ENCODE measurements at places on chromosomes 5 and 9.

- no peak for DNase-seq
These were observed 714 bp downstream of the SEC24A start for GRCh38 chr5:134649163-134649835.

DNA sequence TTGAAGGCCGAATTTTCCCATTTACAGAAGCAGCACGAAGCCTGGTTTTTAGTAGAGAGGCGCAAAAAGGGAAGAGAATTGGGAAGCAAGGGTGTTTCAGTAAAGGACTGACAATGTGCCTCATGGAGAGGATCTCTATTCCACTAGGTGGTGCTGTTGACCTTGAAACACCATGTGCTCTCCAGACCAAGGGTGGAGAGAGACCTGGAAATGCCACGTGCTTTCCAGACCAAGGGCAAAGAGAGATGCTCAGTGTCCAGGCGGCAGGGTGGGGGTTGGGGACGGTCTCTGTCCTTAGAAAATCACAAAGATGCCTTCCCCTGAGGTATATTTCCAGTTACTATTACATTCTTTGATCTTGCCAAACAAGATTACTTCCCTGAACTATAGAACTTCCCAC is 425.3 kb downstream of the CSNK1G3 start:
- no peak for DNase-seq

DNA sequence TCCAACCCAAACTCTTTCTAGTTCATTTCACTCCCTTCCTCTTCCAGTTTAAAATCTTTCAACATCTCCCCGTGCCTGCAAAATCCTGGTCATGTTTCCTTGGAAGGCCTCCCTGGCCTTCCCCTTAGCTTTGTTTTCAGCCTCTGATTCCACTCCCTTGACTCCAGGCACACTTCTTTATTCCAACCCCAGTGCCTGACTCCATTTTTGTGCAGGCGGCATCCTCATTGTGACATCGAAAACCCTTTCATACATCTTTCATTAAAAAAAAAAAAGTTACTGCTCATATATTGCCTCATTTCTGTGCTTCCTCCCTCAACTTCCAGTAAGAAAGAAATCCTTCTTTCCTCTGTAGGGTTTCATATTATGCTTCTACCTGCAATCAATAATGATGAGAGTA is 7.1 kb upstream of the TNFSF8 start:
- no peak for DNase-seq

GRCh38 chr9:84736081-84736480 is 66.6 kb downstream of the NTRK2 start:
- DNase-seq: no peak

- no peak for DNase-seq
These were observed 257.8 kb downstream of the GOLPH3 start for GRCh38 chr5:31916327-31916726.

DNA sequence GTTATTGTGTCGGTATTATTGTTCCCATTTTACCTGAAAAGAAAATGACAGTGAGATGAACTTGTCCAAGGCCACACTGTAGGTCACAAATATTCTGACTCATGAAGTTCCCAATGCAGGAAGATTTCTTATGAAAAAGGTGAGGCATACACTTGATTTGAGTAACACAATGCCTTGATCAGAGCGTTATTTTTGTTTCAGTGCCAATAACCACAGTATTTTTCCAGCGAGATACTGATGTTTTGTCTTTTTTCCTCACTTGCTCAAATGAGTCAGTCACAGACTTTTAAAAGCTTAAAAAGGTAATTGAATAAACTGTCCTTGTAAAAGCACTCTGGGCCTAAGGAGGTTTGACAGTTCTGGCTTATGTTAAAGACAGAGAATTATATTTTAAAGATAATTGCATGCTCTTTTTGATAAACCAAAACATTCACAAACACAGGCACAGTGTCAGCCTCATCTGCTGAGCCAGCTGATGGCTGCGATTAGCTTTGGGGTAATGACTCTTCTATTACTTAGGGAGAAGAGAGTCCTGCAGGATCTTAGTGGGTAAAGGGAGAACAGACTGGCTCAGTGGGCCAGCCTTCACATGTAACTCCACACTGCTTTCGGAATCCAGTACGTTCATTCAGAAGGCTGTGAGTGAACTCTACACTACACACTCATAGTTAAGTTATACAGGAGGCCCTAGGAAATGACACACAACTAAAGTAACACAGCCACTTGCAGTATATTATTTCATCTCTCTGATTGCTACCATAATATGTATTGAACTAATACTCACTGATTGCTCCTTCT is 165.5 kb upstream of the CD180 start:
- no peak for DNase-seq

DNA sequence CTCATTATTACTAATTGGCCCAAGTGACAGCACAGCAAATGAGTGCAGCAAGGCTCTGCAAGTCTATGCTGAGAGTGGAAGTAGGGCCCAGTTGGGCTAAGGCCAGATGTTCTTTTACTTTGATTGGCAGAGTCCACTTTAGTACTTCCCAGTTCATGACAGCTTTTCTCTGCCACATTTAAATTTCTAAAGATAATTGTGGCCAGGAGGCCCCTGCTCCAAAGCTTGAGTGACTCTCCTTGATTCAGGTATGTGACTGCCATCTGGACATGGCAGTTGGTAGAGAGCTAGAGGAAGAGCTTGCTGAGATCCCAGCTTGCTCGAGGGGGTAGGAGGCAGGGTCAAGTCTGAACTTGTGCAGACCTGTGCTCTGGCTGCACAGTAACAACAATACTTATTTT is 154.1 kb downstream of the CARTPT start:
- DNase-seq: no peak

DNA sequence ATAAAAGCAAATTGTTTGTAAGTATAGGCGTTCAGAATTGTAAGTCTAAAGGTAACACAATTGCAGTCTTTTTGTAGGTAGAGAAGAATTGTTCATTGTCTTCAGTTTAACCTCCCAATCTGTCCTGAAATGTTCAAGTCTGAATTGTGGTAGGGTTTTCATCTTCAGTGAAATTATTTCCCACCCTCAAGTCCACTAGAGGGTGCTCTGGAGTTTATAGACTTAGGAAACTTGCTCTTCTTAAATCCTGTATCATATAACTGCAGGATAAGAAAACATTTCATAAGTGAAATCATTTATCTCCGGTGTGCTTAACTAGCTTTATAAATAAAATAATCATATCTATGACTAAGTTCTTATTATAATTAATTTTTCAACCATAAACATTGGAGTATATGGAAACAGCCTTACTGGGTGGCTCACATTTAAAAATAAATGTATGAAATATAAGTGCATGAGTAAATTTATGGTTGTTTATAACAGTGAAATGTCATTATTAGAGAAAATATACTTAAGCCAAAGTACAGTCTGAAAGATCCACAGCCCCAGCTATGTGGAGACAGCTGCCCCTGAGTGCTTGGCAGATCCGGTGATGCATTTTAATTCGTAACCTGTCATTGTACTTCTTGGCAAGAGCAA is 182.4 kb upstream of the OTULINL start:
- DNase-seq: no peak

DNA sequence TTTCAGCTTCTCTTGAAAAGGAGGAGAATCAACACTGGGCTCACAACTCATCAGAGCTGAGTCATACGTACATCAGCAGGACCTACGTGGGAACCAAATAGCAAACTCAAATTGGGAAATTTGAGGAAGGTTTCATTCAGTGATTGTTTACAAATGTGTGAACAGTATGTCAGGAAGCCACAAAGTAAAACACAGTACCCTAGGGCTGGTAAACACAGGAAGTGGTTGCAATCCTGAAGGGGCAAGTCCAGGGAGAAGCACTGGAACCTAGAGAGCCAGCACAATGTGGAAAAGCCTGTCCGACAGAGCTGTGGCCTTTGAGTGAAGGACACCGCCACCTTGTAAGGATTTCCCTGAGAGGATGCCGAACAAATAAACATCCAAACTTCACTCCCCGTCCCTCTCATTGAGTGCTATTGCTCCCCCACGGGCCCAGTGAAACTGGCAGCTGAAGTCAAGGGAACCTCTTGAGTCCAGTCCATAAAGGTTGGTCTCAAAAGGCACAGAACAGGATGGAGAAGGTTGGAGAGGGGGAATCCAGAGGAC is 26.7 kb upstream of the RICTOR start:
- DNase-seq: no peak

- DNase-seq: no peak
These were observed 121.3 kb downstream of the LIFR start for GRCh38 chr5:38434966-38435705.

DNA sequence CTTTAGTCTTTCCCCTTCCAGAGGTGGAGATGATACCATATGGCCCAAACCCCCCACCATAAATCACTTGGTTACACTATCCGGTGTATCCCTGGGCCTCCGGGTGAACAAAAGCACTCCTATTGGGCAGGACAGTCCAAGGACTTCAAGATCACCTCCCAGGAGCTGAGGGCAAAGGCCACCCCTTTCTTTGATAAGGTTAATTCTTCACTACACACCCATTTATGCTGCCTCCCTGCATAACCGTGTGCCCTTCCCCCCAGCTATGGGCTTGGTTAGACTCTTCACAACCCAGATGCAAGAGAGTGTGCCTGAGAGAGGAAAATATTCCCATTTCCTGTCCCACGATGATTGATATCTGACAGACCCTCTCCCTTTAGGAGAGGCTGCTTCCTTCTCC is 64.8 kb upstream of the PRRC1 start:
- DNase-seq: no peak

GRCh38 chr5:142825378-142826089 is 55.4 kb downstream of the ARHGAP26 start:
- DNase-seq: no peak

DNA sequence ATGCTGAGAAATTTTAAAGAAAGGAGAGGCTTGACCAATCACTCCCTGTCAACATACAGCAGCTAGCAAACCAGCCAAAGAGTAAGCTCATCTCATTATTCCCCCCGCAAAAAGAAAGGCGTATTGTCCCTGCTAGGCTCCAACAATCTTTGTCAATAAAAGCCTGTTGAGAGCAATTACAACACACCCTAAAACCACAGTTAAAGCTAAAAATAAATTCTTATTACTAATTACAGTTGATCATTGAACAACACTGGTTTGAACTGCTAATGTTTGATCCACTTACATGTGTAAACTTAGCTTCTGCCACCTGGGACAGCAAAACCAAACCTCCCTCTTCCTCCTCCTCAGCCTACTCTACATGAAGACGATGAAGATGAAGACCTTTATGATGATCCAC is 151.2 kb downstream of the TSSK1B start:
- no peak for DNase-seq

GRCh38 chr5:146165460-146165859 is 17.0 kb downstream of the LARS1 start:
- no peak for DNase-seq

DNA sequence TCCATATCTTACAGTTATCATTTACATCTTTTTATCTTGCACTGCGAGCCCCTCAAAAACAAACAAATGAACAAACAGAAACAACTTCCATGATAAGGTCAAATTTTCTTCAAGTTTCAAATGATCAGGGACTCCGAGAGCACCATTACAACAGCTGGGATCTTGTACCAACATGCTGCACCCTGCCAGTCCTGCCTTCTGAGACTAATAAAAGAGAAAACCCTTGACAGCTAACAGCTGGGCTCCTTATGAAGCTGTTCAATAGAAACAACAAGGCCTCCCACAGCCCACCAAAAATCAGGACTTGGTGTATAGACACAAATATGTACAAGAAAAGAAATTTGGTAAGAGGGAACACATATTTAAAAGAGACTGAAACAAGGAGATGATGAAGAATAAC is 985.3 kb upstream of the DMAC1 start:
- DNase-seq: no peak

- DNase-seq: no peak
These were observed 341.2 kb upstream of the CTNND2 start for GRCh38 chr5:12245429-12245828.
